B cell (primary cell): ENCODE measurements at places on chromosomes 5 and 9. TPM values are rescaled to one million over a fixed set of nuclear protein-coding genes. Genes with fewer than 3 reads are reported as not detected.
A peak's percentile ranks its signal among the peaks of the same experiment; 100 is the strongest.

GRCh38 chr5:6090079-6090654 lies 288.2 kb downstream of the MED10 start:
- H3K27ac ChIP-seq = no peak overlapping the region
- no peaks in the 10 kb centered on the region for H3K4me1 ChIP-seq
- no peaks in the 10 kb centered on the region for H3K27me3 ChIP-seq
- no peak overlapping the region for H3K4me3 ChIP-seq

- DNase-seq = no peak
- no peaks in the 10 kb centered on the region for H3K4me1 ChIP-seq
- H3K27ac ChIP-seq = no peak overlapping the region
- no peaks in the 10 kb centered on the region for H3K36me3 ChIP-seq
- H3K27me3 ChIP-seq = no peaks in the 10 kb centered on the region
- no peak overlapping the region for H3K4me3 ChIP-seq
These were observed 222.0 kb upstream of the TRIM32 start for GRCh38 chr9:116464987-116465571.

- no peaks in the 10 kb centered on the region for H3K36me3 ChIP-seq
- H3K27ac ChIP-seq = no peak overlapping the region
- H3K4me3 ChIP-seq = no peak overlapping the region
- H3K27me3 ChIP-seq = no peaks in the 10 kb centered on the region
- DNase-seq = no peak
- H3K4me1 ChIP-seq = no peaks in the 10 kb centered on the region
These were observed 171.8 kb upstream of the RAI14 start for GRCh38 chr5:34484216-34484920.

DNA sequence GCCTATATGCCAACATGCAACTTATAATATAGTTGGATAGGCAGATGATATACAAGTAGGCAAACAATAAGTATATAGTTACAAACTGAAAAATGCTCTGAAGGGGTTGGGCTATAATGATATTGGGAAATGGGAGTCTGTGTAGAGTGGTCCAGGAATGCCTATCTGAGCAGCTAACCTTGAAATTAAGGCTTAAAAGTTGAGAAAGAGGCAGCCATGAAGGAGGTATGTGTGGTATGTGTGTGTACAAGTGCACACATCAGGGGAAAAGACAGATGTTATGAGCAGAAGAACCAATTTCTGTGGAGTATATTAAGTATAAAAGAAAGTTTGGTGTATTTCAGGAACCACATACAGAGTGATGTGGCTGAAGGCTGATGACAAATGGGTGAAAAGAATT lies 154.9 kb upstream of the PAPPA start:
- H3K4me1 ChIP-seq = no peaks in the 10 kb centered on the region
- H3K27me3 ChIP-seq = no peaks in the 10 kb centered on the region
- H3K27ac ChIP-seq = no peak overlapping the region
- DNase-seq = no peak

GRCh38 chr9:116980582-116981120 lies 293.5 kb downstream of the TRIM32 start:
- H3K27me3 ChIP-seq = no peaks in the 10 kb centered on the region
- H3K4me3 ChIP-seq = no peak overlapping the region
- DNase-seq = no peak
- H3K36me3 ChIP-seq = no peaks in the 10 kb centered on the region
- H3K27ac ChIP-seq = no peak overlapping the region

Gene SLC46A2
- total RNA-seq = not detected in 2 replicates

DNA sequence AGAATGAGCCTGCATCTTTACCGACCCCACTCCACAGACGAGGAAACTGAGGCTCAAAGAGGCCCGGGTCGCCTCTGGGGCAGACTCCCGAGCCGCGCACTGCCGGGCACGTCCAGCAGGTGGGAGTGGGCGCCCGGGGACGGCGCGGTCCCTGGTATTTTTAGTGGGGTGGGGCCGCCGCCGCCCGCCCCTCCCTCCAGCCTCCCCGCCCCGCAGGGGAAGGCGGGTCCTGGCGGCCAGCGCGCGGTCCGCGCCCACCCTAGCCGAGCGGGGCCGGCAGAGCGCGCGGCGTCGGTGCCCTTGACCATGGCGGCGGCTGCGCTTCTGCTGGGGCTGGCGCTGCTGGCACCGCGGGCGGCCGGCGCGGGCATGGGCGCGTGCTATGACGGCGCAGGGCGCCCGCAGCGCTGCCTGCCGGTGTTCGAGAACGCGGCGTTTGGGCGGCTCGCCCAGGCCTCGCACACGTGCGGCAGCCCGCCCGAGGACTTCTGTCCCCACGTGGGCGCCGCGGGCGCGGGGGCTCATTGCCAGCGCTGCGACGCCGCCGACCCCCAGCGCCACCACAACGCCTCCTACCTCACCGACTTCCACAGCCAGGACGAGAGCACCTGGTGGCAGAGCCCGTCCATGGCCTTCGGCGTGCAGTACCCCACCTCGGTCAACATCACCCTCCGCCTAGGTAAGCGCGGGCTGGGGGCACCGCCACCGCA lies at the start of gene LAMC3:
Gene LAMC3 (plus strand): TSS at position 266 of the 710 bp plus-strand sequence. CDS start 41 bp downstream, at position 307.
- DNase-seq = peak; percentile 21
- no peak within 1 kb of the TSS for H3K27ac ChIP-seq
- peaks cover 28% of the 10 kb centered on the region for H3K27me3 ChIP-seq

Gene PRDM9
- not detected in 2 replicates for total RNA-seq

GRCh38 chr9:113742878-113743277 lies 133.2 kb upstream of the ZNF618 start:
- no peak for DNase-seq
- no peaks in the 10 kb centered on the region for H3K27me3 ChIP-seq
- H3K4me1 ChIP-seq = no peaks in the 10 kb centered on the region
- no peak overlapping the region for H3K27ac ChIP-seq
- H3K4me3 ChIP-seq = no peak overlapping the region

GRCh38 chr5:64018966-64019365 lies 56.7 kb upstream of the HTR1A start:
- no peak overlapping the region for H3K27ac ChIP-seq
- H3K4me1 ChIP-seq = no peaks in the 10 kb centered on the region
- no peaks in the 10 kb centered on the region for H3K27me3 ChIP-seq
- no peaks in the 10 kb centered on the region for H3K36me3 ChIP-seq

DNA sequence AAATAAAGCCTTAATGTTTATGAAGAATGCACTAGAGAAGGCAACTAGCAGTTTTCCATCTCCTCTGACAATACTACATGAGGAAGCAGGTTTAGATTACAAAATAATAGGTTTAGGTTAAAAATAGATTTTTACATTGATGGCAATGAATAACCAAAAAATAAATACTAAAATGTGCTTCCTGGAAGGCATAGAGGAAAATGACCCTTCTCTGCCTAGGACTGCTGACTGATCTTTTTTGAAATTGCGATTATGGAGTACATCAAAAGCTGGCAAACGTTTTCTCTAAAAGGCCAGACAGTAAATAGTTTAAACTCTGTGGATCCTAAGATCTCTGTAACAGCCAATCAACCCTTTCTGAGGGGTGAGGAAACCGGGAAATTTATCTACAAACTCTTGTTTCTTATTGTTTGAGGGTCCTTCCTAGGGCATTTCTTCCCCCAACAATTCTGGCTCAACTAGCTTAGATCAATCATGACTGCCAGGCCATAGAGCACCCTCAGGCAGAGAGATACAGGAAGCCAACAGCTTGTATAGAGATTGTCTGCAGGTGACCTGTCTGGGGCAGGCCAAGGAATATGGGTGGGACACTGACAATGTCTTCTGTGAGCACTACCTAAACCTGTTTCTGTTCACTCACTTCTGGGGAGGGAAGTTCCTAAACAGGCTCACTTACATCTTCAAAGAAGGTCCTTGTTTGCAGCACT lies 67.3 kb downstream of the MROH2B start:
- H3K4me1 ChIP-seq = no peaks in the 10 kb centered on the region
- no peaks in the 10 kb centered on the region for H3K36me3 ChIP-seq
- H3K27ac ChIP-seq = no peak overlapping the region
- no peak for DNase-seq

- H3K27me3 ChIP-seq = no peaks in the 10 kb centered on the region
- H3K4me1 ChIP-seq = no peaks in the 10 kb centered on the region
- no peak overlapping the region for H3K4me3 ChIP-seq
These were observed 91.7 kb upstream of the CER1 start for GRCh38 chr9:14814249-14814628.

Gene SPINK4
- total RNA-seq = not detected in 2 replicates

GRCh38 chr5:80269991-80270438 lies 14.2 kb upstream of the SERINC5 start:
- peaks cover 4% of the 10 kb centered on the region for H3K4me1 ChIP-seq
- DNase-seq = no peak
- no peaks in the 10 kb centered on the region for H3K36me3 ChIP-seq

DNA sequence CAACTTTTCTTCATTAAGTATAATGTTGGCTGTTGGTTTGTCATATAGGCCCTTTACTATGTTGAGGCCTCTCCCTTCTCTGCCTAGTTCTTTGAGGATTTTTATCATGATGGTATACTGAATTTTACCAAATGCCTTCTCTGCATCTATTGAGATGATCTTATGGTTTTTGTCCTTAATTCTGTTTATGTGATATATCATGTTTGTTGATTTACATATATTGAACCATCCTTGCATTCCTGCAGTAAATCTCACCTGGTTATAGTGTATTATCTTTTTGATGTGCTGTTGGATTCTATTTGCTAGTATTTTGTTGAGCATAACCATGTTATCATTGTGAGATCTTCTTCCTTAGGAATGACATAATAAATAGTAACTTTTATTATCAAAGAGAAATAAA lies 362.9 kb downstream of the CCDC171 start:
- H3K27me3 ChIP-seq = no peaks in the 10 kb centered on the region
- H3K4me1 ChIP-seq = no peaks in the 10 kb centered on the region
- H3K27ac ChIP-seq = no peak overlapping the region
- no peaks in the 10 kb centered on the region for H3K36me3 ChIP-seq
- H3K4me3 ChIP-seq = no peak overlapping the region

GRCh38 chr9:92234514-92234913 lies 59.0 kb downstream of the IARS1 start:
- H3K27me3 ChIP-seq = no peaks in the 10 kb centered on the region
- H3K27ac ChIP-seq = no peak overlapping the region
- H3K4me3 ChIP-seq = no peak overlapping the region
- peaks cover 47% of the 10 kb centered on the region for H3K36me3 ChIP-seq

DNA sequence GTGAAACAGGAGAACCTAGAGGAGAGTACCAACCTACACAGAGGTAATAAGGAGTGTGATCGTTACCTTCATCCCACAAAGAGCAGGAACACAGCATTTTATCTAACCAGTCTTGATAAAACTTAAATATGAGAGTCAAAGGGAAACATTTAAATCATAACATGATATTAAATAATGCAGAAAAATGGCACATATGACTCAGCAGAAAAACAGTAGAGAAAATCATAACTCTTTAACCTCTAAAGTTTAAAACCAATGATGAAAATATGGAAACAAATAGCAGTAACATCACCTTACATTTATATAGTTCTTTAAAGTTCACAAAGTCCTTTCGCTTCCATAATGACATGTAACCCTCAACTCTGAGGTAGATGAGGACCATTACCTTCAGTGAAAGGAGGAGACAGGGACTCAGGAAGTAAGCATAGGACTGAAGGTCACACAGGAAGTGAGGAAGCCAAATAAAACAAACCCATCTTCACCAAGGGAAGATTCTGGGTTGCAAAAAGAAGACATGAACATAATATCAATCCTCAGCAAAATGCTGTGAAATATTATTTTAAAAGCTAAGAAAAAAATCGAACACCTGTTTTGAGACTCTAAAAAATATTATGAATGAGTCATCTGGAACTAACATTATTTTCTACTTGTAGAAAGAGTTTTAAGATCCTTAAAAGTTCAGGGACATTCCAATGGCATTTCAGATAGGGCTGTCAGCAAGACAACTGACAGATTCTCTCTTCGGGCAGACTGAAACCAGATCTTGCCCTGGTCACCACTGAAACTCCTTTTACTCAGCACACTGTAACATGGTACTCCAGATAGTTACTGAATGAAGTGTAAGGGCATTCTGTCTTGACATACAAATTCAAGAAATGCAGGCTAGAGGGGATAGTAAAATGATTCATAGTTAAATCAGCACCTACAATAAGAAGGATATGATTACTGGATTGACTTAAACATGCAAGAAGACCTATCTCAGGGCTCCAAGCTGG lies 148.5 kb downstream of the EPB41L4A start:
- H3K27ac ChIP-seq = no peak overlapping the region
- DNase-seq = no peak
- no peaks in the 10 kb centered on the region for H3K27me3 ChIP-seq
- H3K4me3 ChIP-seq = no peak overlapping the region
- no peaks in the 10 kb centered on the region for H3K36me3 ChIP-seq

Gene RPL12
- 1,232 and 1,334 TPM in 2 replicates for total RNA-seq
